ENCODE measurements at places on chromosomes 12 and 14. TPM values are rescaled to one million over a fixed set of nuclear protein-coding genes. Genes with fewer than 3 reads are reported as not detected.

- DNase-seq: peak; percentile 21
- peak overlapping the region; percentile 61 for H3K4me3 ChIP-seq
- peaks cover 23% of the 10 kb centered on the region for H3K4me1 ChIP-seq
- H3K27ac ChIP-seq: no peak overlapping the region
- H3K27me3 ChIP-seq: peaks cover 11% of the 10 kb centered on the region
- no peaks in the 10 kb centered on the region for H3K36me3 ChIP-seq
Observed at GRCh38 chr12:123532808-123533649, 490 bp downstream of the RILPL1 start.

DNA sequence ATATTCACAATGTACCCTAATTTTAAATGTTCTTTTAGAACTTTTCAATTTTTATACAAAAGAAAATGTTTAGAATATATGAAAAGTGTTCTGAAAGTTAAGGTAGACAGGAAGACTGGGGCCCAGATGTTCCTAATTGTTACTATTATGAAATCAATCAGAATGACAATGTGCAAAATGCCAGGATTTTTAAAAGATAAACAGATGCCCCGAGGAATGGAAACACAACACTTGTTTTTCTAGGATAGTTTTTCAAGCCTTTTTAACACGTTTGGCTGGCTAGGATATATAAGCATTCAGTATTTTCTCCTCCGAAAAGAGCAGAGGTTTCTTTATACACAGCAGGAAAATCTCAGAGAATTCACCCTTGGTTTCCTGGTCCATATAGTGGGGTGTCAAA lies 106.8 kb downstream of the ESR2 start:
- H3K27me3 ChIP-seq: no peaks in the 10 kb centered on the region

OR4E1 gene
- total RNA-seq: 0.05 TPM

NID2 gene
- 0.15 TPM for total RNA-seq

GRCh38 chr14:105294142-105294597 lies 6.6 kb downstream of the BRF1 start:
- H3K4me1 ChIP-seq: peaks cover 54% of the 10 kb centered on the region
- H3K27me3 ChIP-seq: no peaks in the 10 kb centered on the region
- peak overlapping the region; percentile 56 for H3K4me3 ChIP-seq
- H3K36me3 ChIP-seq: peaks cover 3% of the 10 kb centered on the region

- no peak overlapping the region for H3K27ac ChIP-seq
- no peaks in the 10 kb centered on the region for H3K4me1 ChIP-seq
- H3K36me3 ChIP-seq: peaks cover 30% of the 10 kb centered on the region
Observed at GRCh38 chr12:122304924-122305323, 38.6 kb upstream of the VPS33A start.
